ENCODE measurements at places on chromosomes 16 and 17. TPM values are rescaled to one million over a fixed set of nuclear protein-coding genes. Genes with fewer than 3 reads are reported as not detected.

- no peak for DNase-seq
These were observed 313.7 kb downstream of the MAF start for GRCh38 chr16:79286646-79287423.

GNG13 gene
- total RNA-seq, result not detected

DNA sequence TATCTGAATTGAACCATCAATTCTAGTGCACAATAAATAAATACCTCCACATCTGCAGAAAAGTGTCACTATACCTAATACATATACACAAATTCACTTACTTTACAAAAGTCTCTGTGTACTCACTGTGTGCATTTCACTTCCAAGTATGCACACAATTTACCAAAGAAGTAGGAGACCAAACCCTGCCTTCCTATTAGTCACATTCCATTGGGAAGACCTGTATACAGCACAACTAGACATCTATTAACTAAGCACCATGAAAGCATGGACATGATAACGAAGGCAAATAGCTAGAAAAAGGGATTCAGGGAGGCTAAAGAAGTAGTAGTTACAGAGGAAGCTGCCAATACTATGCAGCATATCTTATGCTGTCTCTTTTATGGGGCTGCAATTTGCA, 139.5 kb downstream of the SNX11 start:
- DNase-seq, result no peak

- DNase-seq, result peak; percentile 95
These were observed 6.0 kb upstream of the RNF213 start for GRCh38 chr17:80254396-80255251.

GRCh38 chr17:79379700-79380445, 231.0 kb downstream of the RBFOX3 start:
- no peak for DNase-seq

GRCh38 chr17:2433696-2434095, 32.8 kb upstream of the MNT start:
- peak; percentile 18 for DNase-seq

DNA sequence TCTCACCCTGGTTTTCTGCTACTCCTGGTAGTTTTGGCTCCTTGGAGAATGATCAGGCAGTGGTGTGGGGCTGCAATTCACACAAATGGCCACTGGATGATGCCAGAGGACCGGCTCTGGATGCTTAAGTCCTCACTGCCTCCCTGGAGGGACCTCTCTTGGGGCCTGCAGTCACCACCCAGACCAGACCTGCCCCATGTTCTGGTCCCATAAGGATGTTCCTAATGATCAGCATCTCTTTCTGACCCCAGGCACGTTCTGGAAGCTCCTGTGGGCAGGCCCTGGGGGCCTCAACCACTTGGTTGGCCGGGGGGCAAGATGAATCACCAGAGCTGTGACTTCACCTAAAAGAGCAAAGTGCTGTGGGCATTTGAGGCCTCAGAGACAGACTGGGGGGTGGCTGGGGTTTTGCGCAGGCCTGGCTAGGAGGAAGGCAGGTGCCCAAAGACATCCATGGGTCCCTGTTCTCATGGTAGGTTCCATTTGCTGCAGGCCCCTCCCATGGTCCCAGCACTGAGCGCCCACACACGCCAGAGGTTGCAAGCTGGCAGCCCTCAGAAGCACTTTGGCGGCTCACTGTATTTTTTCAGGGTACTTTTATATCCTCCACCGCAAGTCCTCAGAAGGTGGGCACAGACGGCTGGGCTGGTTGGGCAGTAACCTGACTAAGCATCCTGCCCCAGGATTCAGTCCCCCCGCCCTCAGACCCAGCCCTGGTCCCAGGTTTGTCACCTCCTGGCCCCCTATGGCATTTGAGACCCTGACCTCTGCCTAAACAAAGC, 53.2 kb downstream of the NT5M start:
- DNase-seq, result peak; percentile 92

All from A172 (cell line).